Lung (tissue), 17 donors: ENCODE measurements at places on chromosomes 2 and 18. TPM values are rescaled to one million over a fixed set of nuclear protein-coding genes. Genes with fewer than 3 reads are reported as not detected.

- H3K36me3 ChIP-seq = no peaks in the 10 kb centered on the region
- peak; percentile 92 for DNase-seq
- H3K27ac ChIP-seq = no peak overlapping the region
- H3K4me1 ChIP-seq = no peaks in the 10 kb centered on the region
- H3K4me3 ChIP-seq = no peak overlapping the region
These were observed 19.9 kb upstream of the TFCP2L1 start for GRCh38 chr2:121304941-121305340.

The ALPI gene
- not detected for total RNA-seq

- no peak overlapping the region for H3K27ac ChIP-seq
- no peaks in the 10 kb centered on the region for H3K27me3 ChIP-seq
- H3K4me1 ChIP-seq = no peaks in the 10 kb centered on the region
These were observed 43.2 kb upstream of the ITPRID2 start for GRCh38 chr2:181848261-181848886.

GRCh38 chr2:235049719-235050118 lies 97.9 kb downstream of the SH3BP4 start:
- no peaks in the 10 kb centered on the region for H3K27me3 ChIP-seq
- no peak overlapping the region for H3K4me3 ChIP-seq
- H3K27ac ChIP-seq = no peak overlapping the region
- DNase-seq = peak; percentile 41
- H3K4me1 ChIP-seq = peaks cover 7% of the 10 kb centered on the region

DNA sequence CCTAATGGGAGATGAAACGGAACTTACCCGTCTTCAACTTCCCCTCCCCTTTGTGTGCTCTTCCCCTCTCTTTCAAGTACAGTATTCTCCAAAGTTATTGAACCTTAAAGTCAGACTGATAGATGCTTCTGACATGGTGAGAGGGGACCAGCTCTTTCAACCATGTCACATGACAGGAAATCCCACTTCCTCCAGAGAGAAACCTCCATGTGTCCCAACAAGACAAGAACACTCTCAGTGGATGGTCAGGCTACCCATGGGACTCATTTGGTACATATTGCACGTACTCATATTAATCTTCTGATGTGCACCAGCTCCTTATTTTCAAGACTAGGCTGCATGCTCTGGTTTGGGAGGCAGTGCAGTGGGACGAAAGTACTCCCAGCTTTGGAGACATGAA lies 44.6 kb upstream of the REG3G start:
- no peak overlapping the region for H3K4me3 ChIP-seq
- H3K27me3 ChIP-seq = no peaks in the 10 kb centered on the region
- H3K4me1 ChIP-seq = no peaks in the 10 kb centered on the region
- H3K36me3 ChIP-seq = no peaks in the 10 kb centered on the region
- no peak for DNase-seq

The ARMC9 gene
- total RNA-seq = 51.6 TPM

- no peaks in the 10 kb centered on the region for H3K36me3 ChIP-seq
- H3K27ac ChIP-seq = peak overlapping the region; percentile 72
- H3K27me3 ChIP-seq = no peaks in the 10 kb centered on the region
- H3K4me1 ChIP-seq = peaks cover 14% of the 10 kb centered on the region
These were observed 199.3 kb upstream of the EPAS1 start for GRCh38 chr2:46097714-46098480.
